ENCODE measurements at places on chromosomes 11 and 22. TPM values are rescaled to one million over a fixed set of nuclear protein-coding genes. Genes with fewer than 3 reads are reported as not detected.

Gene OR6A2
- total RNA-seq: 0.06 TPM

Gene SOX10
- not detected for total RNA-seq

Gene SLC22A9
- total RNA-seq: not detected

Gene HORMAD2
- not detected for total RNA-seq

Gene HBE1
- 0.42 TPM for total RNA-seq

Gene POTEH
- total RNA-seq: 3.8 TPM

Gene CNTF
- total RNA-seq: 1.8 TPM

Gene KBTBD3
- total RNA-seq: 2.9 TPM

Gene TYR
- not detected for total RNA-seq

Gene NAALAD2
- 1.9 TPM for total RNA-seq

Gene PPP1R14B
- total RNA-seq: 421 TPM

Gene OR51B2
- not detected for total RNA-seq

Gene FAM118A
- total RNA-seq: 10.1 TPM

Gene CCDC87
- total RNA-seq: not detected

Gene RAB36
- 1.0 TPM for total RNA-seq

Gene CPSF7
- 16.6 TPM for total RNA-seq

Gene FAR1
- 52.7 TPM for total RNA-seq

Gene MAJIN
- not detected for total RNA-seq

Gene OR2AT4
- under 0.01 TPM for total RNA-seq

Gene GGTLC2
- total RNA-seq: not detected

Gene MDK
- 157 TPM for total RNA-seq

Gene TBX1
- 1.1 TPM for total RNA-seq

Gene FBLN1
- total RNA-seq: 10.0 TPM

Gene RTN4R
- total RNA-seq: 1.7 TPM

Measured in Daoy (cell line).